ENCODE measurements at places on chromosomes 2 and 18. TPM values are rescaled to one million over a fixed set of nuclear protein-coding genes. Genes with fewer than 3 reads are reported as not detected.

The ARHGEF33 gene
- total RNA-seq = 0.99 TPM

The DSC2 gene
- total RNA-seq = 3.3 TPM

The MYL12A gene
- 189 TPM for total RNA-seq

The MARS2 gene
- 5.4 TPM for total RNA-seq

The TEX51 gene
- not detected for total RNA-seq

The SLC9A2 gene
- not detected for total RNA-seq

The TMEM163 gene
- 1.4 TPM for total RNA-seq

The SIX2 gene
- not detected for total RNA-seq

The MTCL1 gene
- total RNA-seq = 89.2 TPM

The TACR1 gene
- total RNA-seq = 2.1 TPM

The B3GNT7 gene
- total RNA-seq = 5.0 TPM

The INHBB gene
- 1.4 TPM for total RNA-seq

The LIPG gene
- total RNA-seq = 0.36 TPM

The OR6B2 gene
- not detected for total RNA-seq

The MTIF2 gene
- 27.7 TPM for total RNA-seq

The IL36G gene
- not detected for total RNA-seq

The MARCHF4 gene
- total RNA-seq = not detected

The DUSP19 gene
- total RNA-seq = 6.9 TPM

The CNTNAP5 gene
- 1.5 TPM for total RNA-seq

The GKN1 gene
- total RNA-seq = not detected

The NLRC4 gene
- 1.8 TPM for total RNA-seq

The SSB gene
- total RNA-seq = 90.7 TPM

The VWA3B gene
- total RNA-seq = not detected

The CPLX4 gene
- not detected for total RNA-seq

The DNAJC5G gene
- 0.71 TPM for total RNA-seq
